LHCN-M2 (cell line): ENCODE measurements at places on chromosomes 1 and 21. TPM values are rescaled to one million over a fixed set of nuclear protein-coding genes. Genes with fewer than 3 reads are reported as not detected.

Gene ALPL
- total RNA-seq: 128 and 138 TPM in 2 replicates

Gene VHLL
- total RNA-seq: not detected in 2 replicates

Gene LINGO4
- total RNA-seq: not detected in 2 replicates

Gene OR2T33
- not detected in 2 replicates for total RNA-seq

Gene SPRR2G
- not detected in 2 replicates for total RNA-seq

Gene ABCD3
- total RNA-seq: 45.3 and 50.4 TPM in 2 replicates
